ENCODE measurements at places on chromosomes 16 and 17.

- DNase-seq: no peak
Observed at GRCh38 chr17:58626905-58627304, 64.9 kb downstream of the TEX14 start.

DNA sequence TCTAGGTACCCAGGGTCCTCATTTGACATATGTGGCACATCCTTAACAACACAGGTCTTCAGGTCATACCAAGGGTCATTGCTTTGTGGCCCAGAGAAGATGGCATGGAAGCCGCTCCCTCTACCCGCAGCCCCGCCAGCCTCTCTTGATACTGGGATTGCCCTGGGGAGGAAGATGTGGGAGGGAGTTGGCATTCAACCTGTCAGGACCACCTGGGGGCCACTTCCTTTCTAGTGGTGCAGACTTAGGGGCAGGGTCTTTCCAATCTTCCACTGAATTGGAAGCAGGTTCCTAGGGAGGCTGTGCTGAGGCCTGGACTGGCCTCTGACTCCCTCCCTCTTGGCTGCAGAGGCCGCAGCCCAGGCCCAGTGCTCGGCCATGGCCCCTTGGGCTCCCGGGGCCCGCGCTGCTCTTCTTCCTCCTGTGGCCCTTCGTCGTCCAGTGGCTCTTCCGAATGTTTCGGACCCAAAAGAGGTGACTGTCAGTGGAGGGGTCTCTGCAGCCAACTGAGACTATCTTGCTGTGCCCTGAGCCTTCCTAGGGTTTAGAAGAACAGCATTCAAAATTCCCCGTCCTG, 5.1 kb upstream of the HEXIM1 start:
- no peak for DNase-seq

GRCh38 chr17:77476006-77476405, 335.2 kb downstream of the SEC14L1 start:
- DNase-seq: no peak

GRCh38 chr17:49850772-49851386, 3.0 kb upstream of the TAC4 start:
- DNase-seq: peak; percentile 15

DNA sequence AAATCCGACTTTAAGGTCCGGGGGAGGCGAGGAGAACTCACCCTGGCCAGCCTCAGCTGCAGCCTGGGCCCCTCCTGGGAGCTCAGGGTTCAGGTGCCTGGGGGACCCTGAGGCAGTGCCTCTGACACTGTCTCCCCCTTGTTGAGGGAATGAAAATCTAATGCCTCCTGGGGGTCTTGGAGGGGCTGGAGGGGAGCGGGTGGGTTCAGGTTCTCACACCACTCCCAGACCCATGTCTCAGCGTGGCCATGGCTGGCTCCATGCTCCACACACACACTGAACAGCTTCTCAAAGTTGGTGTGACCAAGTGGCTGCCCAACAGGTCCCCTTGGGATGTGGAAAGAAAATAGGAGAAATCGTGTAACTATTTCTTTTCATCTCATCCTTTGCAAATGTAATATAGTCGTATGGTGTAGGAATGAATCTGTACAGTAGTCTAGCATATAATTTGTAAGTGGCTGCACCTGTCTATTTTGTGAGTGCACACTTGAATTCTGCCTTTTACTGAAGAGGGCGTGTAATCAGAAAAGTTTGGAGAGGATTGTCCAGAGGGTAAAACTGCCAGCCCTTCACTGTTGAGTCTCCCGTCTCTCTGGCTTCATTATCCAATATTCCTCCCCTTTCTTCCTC, 788 bp upstream of the PRCD start:
- DNase-seq: no peak

DNA sequence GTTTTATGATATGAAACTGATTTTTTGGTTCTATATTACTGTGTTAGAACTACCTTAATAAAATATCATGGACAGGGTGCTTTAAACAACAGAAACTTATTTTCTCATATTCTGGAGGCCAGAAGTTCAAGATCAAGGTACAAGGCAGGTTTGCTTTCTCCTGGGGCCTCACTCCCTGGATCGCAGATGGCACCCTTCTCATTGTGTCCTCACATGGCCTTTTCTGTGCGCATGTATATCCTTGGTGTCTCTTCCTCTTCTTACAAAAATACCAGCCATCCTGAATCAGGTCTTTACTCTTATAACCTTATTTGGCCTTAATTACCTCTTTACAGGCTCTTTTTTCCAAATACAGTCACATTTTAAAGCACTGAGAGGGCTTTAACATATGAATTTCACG, 906.1 kb downstream of the CDH11 start:
- no peak for DNase-seq
